Activated T-helper 9 cell treated with anti-CD3 and anti-CD28 coated beads, Interleukin-2, amount 50 U/mL, for 16 hours (primary cell): ENCODE measurements at places on chromosomes 6 and 20.

DNA sequence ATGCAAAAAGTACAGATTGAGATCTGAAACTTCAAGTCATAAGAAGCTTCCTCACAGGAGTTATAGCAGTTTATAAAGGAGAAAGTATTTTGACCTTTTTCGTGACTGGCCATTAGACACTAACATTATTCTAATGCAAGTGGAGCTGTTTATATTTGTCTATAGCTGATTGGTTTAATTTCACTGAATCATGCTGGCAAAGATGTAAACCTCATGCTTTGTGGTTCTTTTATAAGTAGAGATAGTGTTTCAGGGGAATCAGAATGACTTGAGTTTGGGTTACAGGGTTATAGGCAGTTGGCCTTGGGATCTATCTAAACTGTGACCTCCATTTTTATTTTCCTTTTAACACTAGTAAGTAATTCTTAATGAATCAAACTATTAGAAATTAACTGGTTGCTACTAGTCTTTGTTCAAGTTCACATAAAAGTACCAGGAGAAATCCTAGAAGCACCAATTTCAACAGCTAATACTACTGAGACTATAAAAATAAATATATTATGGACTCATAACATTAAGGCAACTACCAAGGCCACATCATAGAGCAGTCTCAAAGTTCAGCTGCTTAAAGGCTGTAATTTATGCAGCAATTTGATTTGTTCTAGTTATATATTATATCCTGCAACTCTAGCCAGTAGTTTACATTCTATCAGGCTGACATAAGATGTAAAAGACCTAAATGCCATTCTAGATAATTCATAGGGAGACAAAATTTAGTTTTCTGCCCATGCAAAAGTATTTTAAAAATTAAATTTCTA, 94.0 kb downstream of the RNGTT start:
- no peak for DNase-seq

DNA sequence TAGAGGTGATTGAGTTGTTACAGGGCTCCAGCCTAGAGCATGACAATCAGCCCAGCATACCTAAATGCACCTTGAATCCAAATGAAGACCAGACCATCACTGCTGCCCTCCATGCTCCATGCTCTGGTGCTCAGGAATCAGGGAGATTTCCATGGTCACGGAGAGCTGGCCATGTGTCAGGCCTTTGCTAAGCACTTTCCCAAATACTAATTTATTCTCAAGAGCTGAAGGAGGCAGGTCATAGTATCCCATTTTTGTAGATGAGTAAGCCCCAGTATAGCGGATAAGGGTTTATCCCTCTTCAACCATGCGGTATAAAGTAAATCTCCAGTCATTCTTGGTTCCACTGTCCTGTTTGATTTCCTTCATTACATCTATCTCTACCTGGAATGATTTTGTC, 240.8 kb downstream of the TFAP2A start:
- DNase-seq, result no peak

DNA sequence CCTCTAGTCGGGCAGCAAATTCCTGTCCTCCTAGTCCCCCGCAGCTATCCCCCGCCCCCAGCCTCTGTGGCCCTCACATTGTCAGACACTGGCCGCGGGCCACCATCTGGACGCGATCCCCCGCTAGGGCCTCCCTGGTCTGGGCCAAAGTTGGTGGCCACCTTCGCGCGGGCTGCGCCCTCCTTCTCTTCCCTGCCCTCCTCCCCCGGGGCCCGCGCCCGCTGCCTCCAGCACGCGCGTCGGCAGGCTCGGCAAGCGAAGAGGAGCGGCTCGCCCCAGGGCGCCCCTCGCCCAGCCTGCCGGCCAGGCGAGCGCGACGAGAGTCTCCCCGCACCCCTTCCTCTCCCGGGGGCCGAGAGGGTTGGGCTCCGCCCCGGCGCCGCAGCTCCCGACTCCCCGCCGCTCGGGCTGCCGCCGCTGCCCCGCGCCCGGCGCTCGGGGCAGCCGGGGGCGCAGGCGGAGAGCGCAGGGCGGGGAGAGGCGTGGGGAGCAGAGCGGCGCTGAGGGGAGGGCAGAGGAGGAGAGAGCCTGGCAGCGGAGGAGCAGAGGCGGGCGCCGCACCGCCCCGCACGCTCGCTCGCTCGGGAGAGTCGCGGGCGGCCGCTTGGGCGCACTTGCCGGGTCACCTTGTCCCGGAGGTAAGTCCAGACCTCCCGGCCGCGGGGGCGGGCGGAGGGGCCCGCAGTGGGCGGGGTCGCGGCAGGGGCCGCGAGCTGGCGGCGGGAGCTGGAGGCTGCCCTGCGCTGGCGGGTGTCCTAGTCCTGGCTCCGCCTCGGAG, at the start of gene SYNDIG1:
Gene SYNDIG1 (plus strand): TSS at position 514 of the 778 bp plus-strand sequence. CDS start 73,469 bp downstream, outside the sequence.
- DNase-seq, result no peak

DNA sequence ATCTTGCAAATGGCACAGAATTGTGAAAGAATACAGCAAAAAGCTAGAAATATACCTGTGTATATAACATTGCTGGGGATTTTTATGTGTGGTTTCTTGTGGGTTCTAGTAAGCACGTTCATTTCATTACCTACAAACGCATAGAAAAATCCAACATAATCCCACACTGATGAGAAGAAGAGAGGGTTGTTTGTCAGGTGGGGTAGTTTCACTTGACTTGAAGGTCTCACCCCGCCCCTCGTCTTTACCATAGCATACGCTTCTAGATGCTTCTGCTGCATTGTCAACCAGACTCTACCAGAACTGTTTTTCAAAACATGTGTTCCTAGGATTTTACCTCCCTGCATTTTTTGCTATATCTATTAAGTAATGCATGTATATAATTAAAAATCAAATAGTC, 284.1 kb upstream of the TAB2 start:
- DNase-seq, result peak; percentile 15

GRCh38 chr6:158460602-158461169, 99.2 kb upstream of the TMEM181 start:
- DNase-seq, result no peak

- DNase-seq, result no peak
Observed at GRCh38 chr6:30091577-30092381, 16.2 kb upstream of the RNF39 start.

- no peak for DNase-seq
Observed at GRCh38 chr20:12659942-12660341, 348.8 kb upstream of the SPTLC3 start.
